Left lobe of liver (tissue), 2 donors: ENCODE measurements at places on chromosomes 5 and 9. TPM values are rescaled to one million over a fixed set of nuclear protein-coding genes. Genes with fewer than 3 reads are reported as not detected.

DNA sequence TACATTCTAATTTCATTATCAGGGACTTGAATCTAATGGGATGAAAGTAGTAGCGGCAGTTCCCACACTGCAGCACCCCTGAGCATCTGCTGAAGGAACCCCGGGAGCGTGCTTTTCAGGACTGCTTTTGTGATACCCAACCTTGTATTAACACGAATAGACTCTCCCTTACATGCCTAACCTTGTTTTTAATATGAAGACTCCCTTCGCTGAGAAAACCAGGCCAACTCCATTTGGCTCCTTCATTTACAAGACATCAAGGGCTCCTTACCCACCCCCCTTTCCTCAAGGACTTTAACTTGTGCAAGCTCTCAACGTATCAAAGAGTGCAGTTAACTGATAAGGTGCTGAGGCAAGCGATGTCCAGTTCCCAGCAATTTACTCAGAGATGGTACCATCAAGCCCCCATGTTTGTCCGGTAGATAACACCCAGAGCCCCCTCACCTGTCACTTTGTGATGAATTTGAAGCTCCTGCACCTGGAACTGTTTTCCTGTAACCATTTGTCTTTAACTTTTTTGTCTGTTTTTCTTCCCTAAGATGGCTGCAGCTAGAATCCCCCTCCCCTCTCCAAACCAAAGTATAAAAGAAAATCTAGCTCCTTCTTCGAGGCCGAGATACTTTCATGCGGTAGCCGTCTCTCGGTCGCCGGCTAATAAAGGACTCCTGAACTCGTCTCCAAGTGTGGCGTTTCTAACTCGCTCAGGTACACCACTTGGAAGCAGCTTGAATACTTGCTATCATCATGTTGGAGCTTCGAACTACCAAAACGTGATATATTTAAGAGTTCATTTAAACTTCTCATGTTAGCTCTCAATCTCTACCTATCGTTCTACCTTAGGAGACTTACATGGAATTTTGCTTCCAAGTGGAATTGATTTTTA lies 10.7 kb downstream of the HNRNPH1 start:
- no peak for DNase-seq

GRCh38 chr9:135268981-135269380 lies 181.5 kb downstream of the OLFM1 start:
- no peak for DNase-seq

The RUSC2 gene
- total RNA-seq, result 9.1 TPM

- DNase-seq, result no peak
These were observed 64.0 kb upstream of the TUSC1 start for GRCh38 chr9:25742256-25742655.
